DMS153 (cell line): ENCODE measurements at places on chromosomes 5 and 9.

GRCh38 chr5:73678807-73679206 is 52.8 kb downstream of the ARHGEF28 start:
- DNase-seq: no peak

DNA sequence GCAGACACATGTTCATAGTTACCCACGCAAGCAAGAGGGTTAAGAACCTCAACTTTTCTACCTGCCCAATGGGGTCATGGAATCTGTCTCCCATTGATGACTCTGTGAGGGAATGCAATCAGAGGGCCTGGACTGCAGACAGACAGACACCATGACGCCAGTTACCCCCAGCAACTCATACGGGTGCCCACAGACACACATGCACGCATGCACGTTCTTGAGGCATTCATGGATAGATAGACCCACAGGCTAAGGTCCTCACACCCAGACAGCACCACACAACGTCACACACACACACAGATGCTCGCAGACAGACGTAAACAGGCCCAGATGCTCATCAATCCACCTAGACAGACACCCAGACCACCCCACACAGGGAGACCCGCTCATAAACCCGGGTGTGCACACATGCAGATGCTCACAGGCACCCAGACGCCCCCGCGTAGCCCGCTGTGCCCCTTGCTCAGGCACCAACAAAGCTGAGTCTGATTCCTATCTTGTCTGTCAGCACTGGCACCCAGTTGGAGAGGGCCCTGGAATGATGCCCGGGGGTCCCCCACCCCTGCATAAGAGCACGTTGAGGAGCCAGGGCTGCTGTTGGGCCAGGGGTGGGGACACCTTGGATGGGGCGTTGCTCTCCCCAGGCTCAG is 23.6 kb downstream of the LHX2 start:
- no peak for DNase-seq

- no peak for DNase-seq
Measured at GRCh38 chr5:100746730-100747129, 156.4 kb downstream of the ST8SIA4 start.

- DNase-seq: no peak
Measured at GRCh38 chr5:168529374-168530234, 499 bp downstream of the FBLL1 start.

- no peak for DNase-seq
Measured at GRCh38 chr5:172015346-172015745, 8.9 kb upstream of the FBXW11 start.
